ENCODE measurements at places on chromosomes 7 and 10. TPM values are rescaled to one million over a fixed set of nuclear protein-coding genes. Genes with fewer than 3 reads are reported as not detected.

LRIT1 gene
- polyA plus RNA-seq: not detected

HMX3 gene
- polyA plus RNA-seq: not detected

CALHM3 gene
- not detected for polyA plus RNA-seq

CACNB2 gene
- 0.40 TPM for polyA plus RNA-seq

ZNF239 gene
- 1.7 TPM for polyA plus RNA-seq

ASZ1 gene
- not detected for polyA plus RNA-seq

GLI3 gene
- not detected for polyA plus RNA-seq

KCP gene
- polyA plus RNA-seq: not detected

RBP4 gene
- polyA plus RNA-seq: not detected

OGDHL gene
- polyA plus RNA-seq: not detected

TAS2R4 gene
- not detected for polyA plus RNA-seq

VPS50 gene
- polyA plus RNA-seq: 10.8 TPM

JCAD gene
- not detected for polyA plus RNA-seq

ACHE gene
- not detected for polyA plus RNA-seq

CALN1 gene
- not detected for polyA plus RNA-seq

ITIH2 gene
- not detected for polyA plus RNA-seq

PALD1 gene
- polyA plus RNA-seq: not detected

PRRT4 gene
- polyA plus RNA-seq: not detected

CYP3A7 gene
- polyA plus RNA-seq: not detected

CNNM1 gene
- not detected for polyA plus RNA-seq

GBX1 gene
- polyA plus RNA-seq: not detected

GPR85 gene
- not detected for polyA plus RNA-seq

CFAP70 gene
- polyA plus RNA-seq: 0.25 TPM

ATOH7 gene
- not detected for polyA plus RNA-seq

Data from CD4-positive, CD25-positive, alpha-beta regulatory T cell (primary cell).